Activated T-cell treated with anti-CD3 and anti-CD28 coated beads, Interleukin-2, amount 50 U/mL, for 72 hours (primary cell): ENCODE measurements at places on chromosomes 13 and 19. TPM values are rescaled to one million over a fixed set of nuclear protein-coding genes. Genes with fewer than 3 reads are reported as not detected.

Gene PSG1
- not detected for total RNA-seq

Gene CHAF1A
- total RNA-seq = 74.0 TPM

Gene SLC15A1
- not detected for total RNA-seq

Gene WASF3
- 0.17 TPM for total RNA-seq

Gene KCTD4
- not detected for total RNA-seq

Gene CYP4F22
- 0.84 TPM for total RNA-seq

Gene DPF1
- total RNA-seq = 0.65 TPM

- peak; percentile 61 for DNase-seq
These were observed 170.6 kb downstream of the FLT1 start for GRCh38 chr13:28324181-28324789.

- no peak for DNase-seq
These were observed 41.4 kb upstream of the SERP2 start for GRCh38 chr13:44331912-44332851.

DNA sequence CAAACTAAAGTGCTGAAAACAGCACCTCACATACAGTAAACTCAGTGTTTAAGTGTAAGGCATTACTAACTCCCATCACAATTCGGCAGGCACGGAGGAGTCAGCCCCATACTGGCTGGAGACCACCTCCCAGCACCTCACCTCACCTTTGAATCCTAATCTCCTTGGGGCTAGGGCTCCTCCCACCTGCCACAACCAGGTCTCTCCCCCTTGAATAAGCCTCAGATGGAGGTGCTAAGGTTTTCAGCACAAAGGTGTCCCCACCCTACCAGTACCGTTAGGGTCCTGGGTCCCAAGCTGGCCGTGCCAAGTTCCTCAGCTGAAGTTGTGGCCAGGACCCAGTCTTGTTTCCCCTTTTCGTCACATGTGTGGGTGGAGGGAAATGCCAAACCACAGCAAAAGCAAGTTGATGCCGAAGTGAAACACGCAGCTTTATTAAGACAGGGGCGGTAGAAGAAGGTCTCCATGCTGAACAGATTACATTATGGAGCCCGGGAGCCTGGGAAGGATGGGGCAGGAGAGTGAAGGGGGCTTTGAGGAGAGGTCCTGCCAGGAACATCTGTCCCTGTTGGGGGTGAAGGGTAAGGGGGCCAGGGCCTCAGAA, at the start of gene IGFLR1:
IGFLR1 (minus strand) TSS at position 332 of the 604 bp plus-strand sequence. CDS start 1,272 bp downstream, outside the sequence.
- peak; percentile 86 for DNase-seq

GRCh38 chr19:29413435-29413834, 112.4 kb upstream of the VSTM2B start:
- DNase-seq = no peak

DNA sequence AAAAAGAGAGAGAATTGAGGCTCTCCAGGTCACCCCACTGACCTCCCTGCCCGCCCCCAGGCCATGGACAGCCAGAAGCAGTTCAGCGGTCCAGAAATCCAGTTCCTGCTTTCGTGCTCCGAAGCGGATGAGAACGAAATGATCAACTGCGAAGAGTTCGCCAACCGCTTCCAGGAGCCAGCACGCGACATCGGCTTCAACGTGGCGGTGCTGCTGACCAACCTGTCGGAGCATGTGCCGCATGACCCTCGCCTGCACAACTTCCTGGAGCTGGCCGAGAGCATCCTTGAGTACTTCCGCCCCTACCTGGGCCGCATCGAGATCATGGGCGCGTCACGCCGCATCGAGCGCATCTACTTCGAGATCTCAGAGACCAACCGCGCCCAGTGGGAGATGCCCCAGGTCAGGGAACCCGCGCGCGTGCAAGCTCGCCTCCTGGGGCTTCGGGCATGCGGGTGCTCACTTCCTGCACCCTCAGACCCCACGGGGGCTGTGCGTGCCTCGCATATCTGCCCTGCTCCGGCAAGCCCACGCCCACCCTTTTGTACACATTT, 56.6 kb downstream of the MAP4K1 start:
- no peak for DNase-seq

DNA sequence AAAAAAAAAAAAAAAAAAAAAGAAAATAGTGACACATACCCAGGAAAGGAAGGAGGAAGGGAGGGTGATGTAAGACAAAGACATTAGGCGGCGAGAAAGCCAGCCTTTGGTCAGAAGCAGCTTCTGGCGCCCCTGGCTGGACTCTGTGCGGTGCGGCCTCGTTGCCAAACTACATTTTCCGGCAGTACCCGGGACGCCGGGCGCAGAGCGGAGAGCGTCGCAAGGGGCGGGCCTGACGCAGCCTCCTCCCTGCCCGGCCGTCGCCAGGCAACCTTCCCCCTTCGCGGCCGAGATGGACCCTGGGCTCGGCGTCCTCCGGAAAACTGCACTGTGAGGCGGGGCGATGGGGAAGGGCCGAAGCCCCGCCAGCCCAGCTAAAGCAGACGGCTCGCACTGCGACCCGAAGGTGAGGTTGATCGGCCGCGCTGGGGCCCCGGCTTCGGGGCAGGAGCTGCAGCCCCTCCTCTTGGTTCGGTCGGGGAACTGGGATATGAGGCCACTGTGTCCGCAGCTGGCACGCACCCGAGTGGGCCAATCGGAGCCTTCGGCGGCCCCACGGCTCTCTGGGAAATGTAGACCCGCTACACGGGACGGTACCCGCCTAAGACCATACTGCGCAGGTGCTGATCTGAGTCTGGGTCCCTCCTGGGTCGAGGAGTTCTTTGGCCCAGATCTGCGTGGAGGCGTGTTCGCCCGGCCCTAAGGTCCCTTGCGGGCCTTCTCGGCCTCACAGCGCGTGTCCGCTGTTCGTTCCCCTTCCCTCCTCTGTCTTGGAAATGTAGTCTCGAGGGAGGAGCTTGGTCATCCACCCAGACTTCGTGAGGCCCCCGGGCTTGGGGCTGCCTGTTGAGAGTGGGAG, 2.3 kb upstream of the MZF1 start:
- DNase-seq = peak; percentile 89

- no peak for DNase-seq
These were observed 205.9 kb upstream of the MIR17HG start for GRCh38 chr13:91141543-91142061.

GRCh38 chr19:11019824-11020223, 59.0 kb downstream of the SMARCA4 start:
- no peak for DNase-seq

DNA sequence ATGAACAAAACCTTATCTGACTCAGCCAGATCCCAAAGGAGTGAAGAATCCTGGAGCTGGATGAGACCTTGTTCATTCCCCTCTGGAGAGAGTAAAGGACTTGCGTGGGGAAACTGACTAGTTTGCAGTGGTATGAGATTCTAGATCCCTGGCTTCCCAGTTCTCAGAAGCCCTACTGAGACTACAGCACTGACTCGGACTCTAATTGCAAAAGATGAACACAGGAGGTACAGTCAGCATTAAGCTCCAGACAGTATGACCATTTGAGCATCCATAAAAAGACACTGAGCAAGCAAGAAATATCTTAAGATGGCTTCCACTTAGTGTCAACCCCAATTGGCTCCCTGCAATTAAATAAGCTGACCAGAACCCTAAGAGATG, 6.8 kb downstream of the ZC3H4 start:
- DNase-seq = no peak

- no peak for DNase-seq
These were observed 335.5 kb downstream of the FOXO1 start for GRCh38 chr13:40330950-40331349.

DNA sequence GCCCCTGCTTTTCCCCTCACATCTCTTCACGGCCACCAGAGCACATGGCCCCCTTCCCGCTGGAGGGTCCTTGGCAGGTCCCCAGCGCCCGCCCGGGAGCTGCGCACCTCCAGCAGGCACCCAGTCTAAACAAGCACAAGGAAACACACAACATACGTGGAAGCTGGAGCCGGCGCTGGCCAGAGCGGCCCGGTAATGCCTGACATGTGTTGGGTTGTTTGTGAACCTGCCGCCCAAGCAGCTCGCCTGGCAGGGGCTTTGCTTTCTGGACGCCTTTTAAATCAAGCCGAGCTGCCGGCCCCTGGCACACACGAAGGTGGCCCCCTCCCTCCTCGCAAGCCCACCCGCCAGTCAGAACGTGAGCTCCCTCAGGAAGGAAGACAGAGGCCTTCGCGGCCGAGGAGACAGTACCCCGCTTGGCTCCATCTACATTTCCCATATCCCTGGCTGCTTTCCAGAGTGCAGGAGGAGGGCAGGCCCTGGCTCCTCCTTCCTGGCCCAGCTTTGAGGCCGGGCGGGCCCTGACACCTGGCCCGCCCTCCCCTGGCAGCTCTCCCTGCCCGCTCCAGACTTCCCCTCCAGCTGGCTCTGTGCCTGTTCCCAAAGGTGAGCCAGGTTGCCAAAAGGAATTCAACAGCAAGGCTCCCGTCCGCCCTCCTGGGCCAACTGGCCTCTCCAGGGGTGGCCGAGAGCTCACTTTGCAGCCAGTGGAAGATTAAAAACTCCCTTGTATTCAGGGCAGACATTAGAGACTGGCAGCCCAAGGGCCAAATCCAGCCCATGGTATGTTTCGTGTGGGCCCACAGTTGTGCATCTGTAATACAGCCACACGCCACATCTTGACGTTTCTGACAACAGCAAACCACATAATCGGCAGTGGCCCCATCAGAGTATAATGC, 28.7 kb downstream of the COMP start:
- DNase-seq = no peak

GRCh38 chr19:17754634-17755442, 3.6 kb downstream of the FCHO1 start:
- no peak for DNase-seq

DNA sequence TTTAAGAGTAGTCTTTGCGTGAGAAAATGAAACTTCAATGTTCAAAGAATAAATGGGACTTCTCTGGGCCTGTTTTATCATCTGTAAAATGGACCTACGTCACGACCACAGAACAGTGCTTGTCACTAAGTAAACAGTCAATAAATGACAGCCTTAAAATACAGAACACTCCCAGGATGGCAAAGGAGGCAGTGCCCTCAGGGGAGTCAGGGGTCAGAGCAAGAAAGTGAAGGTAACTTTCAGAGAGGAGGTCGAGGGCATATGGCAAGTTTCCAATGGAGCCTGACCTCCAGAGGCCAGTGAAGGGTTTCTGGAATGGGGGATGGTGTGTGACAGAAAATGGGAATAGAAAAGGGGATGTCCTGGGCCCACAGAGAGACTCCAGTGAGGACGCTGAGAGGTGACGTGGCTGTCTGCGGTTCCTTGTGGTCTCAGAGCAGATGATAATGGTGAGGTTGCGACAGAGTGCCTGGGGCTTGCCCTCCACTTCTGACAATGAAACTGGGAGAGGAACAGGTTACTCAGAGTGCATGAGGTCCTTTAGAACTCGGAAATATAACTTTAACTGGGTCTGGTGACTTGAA, 91.8 kb downstream of the UBL3 start:
- peak; percentile 73 for DNase-seq

- DNase-seq = no peak
These were observed 173.8 kb upstream of the SOX1 start for GRCh38 chr13:111893071-111893606.

- no peak for DNase-seq
These were observed 4.9 kb downstream of the GSX1 start for GRCh38 chr13:27797228-27797624.

DNA sequence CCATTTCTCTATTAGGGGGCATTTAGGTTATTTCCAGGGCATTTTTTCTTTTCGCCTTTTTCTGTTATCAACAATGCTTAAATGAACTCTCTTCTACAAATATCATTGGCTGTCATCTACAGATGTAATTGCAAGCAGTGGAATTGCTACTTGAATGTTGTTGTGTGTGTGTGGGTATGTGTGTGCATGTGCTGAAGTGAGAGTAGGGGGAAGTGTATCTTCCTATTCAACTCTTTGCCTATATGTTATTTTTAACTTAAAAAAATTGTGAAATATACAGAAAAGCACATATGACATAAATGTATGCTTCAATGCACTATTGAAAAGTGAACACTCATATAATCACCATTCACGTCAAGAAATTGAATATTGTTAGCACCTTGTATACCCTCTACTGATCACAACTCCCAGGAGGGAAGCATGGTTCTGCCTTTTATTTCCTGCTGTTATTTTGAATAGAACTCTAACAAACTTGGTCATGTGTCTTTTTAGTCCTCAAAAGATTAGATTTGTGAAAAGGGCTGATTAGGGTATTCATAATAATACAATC, 24.7 kb downstream of the WDFY2 start:
- DNase-seq = no peak

GRCh38 chr13:47117268-47117667, 220.4 kb upstream of the HTR2A start:
- DNase-seq = no peak

GRCh38 chr19:55544776-55545439, 435 bp downstream of the SBK3 start:
- DNase-seq = no peak
